ENCODE measurements at places on chromosomes 4 and X. TPM values are rescaled to one million over a fixed set of nuclear protein-coding genes. Genes with fewer than 3 reads are reported as not detected.

Gene NUDT11
- total RNA-seq, result not detected

GRCh38 chrX:141469469-141469868, 115.1 kb downstream of the SPANXA1 start:
- H3K27ac ChIP-seq, result no peak overlapping the region

Gene DIPK2B
- total RNA-seq, result 11.3 TPM

GRCh38 chr4:172225457-172225856, 412.3 kb downstream of the GALNTL6 start:
- H3K36me3 ChIP-seq, result no peaks in the 10 kb centered on the region
- no peaks in the 10 kb centered on the region for H3K27me3 ChIP-seq
- no peak for DNase-seq
- no peak overlapping the region for H3K27ac ChIP-seq

- H3K36me3 ChIP-seq, result no peaks in the 10 kb centered on the region
- no peaks in the 10 kb centered on the region for H3K4me1 ChIP-seq
- no peak overlapping the region for H3K4me3 ChIP-seq
- no peaks in the 10 kb centered on the region for H3K27me3 ChIP-seq
- no peak overlapping the region for H3K27ac ChIP-seq
- DNase-seq, result no peak
These were observed 41.5 kb downstream of the F8 start for GRCh38 chrX:154981116-154981411.

Gene AREG
- total RNA-seq, result 56.1 TPM

- H3K4me3 ChIP-seq, result peak within 1 kb of the TSS; percentile 55
- peak; percentile 51 for DNase-seq
- H3K27me3 ChIP-seq, result no peaks in the 10 kb centered on the region
- no peaks in the 10 kb centered on the region for H3K36me3 ChIP-seq
These were observed at the start of gene ARMCX4 for GRCh38 chrX:101485212-101485949. TSS of gene ARMCX4 (plus strand) at chrX:101485456. CDS start at chrX:101488590, 3,134 bp downstream.

Gene ARHGAP24
- total RNA-seq, result 7.8 TPM

- no peak overlapping the region for H3K4me3 ChIP-seq
- DNase-seq, result no peak
- peaks cover 11% of the 10 kb centered on the region for H3K36me3 ChIP-seq
- H3K4me1 ChIP-seq, result no peaks in the 10 kb centered on the region
- no peak overlapping the region for H3K27ac ChIP-seq
These were observed 168.1 kb downstream of the FAT4 start for GRCh38 chr4:125482822-125483221.

DNA sequence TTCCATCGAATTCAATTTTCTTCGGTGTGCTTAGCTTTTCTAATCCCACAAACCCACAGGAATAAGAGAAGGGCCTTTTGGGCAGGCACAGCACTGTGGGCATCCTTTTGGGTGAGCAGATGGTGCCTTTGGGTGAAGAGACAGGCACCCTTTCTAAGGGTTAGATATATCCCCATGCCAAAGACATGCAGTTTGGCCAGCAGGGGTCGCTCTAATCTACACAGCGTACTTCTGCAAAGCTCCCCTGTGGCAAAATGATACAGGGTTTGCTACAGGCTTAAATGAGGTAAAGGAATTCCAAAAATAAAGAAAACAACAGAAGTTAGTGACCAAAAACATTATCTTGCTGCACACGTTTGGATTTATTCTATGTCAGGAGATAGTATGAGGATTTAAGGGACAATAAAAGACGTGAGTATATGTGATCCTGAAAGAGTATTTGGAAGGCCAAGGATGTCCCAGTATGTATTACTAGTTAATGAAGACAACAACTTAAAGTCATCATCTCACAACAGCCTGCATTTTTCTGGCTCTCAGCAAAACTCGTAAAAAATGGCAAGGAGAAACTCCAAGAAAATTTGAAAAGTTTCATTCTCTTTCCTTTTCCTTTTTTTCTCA, 49.5 kb downstream of the PHEX start:
- H3K27ac ChIP-seq, result no peak overlapping the region
- no peaks in the 10 kb centered on the region for H3K27me3 ChIP-seq
- H3K4me1 ChIP-seq, result no peaks in the 10 kb centered on the region
- no peak for DNase-seq
- no peak overlapping the region for H3K4me3 ChIP-seq

- no peak for DNase-seq
- no peaks in the 10 kb centered on the region for H3K27me3 ChIP-seq
These were observed 252.5 kb downstream of the GRIA3 start for GRCh38 chrX:123436512-123437136.

Gene CENPVL3
- not detected for total RNA-seq

DNA sequence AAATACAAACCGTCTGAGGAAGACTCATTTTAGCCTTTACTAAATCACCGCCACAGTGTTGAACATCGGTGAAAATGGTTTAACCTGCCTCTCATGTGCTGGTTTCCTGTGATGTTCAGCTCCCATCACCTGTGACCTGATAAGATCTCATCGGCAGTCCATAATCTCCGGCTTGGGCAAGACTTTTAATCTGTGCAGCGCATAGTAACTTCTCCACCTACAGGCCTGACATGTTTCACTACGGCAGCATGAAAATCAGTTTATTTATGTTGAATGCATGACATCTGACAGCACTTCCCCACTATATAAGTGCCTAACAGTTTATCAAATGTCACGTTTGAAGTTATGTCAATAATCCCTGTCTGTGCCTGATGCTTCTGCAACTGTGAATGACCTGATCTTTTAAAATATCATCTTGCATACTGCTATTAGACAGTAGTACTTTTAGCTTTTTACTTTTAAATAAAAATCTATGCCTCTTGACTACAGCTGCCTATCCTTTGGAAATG, 1919.8 kb upstream of the AGA start:
- no peak overlapping the region for H3K4me3 ChIP-seq
- no peaks in the 10 kb centered on the region for H3K36me3 ChIP-seq
- no peak overlapping the region for H3K27ac ChIP-seq

All from gastrocnemius medialis (tissue), 4 donors.